ENCODE measurements at places on chromosomes 11 and 22. TPM values are rescaled to one million over a fixed set of nuclear protein-coding genes. Genes with fewer than 3 reads are reported as not detected.

The SAA4 gene
- total RNA-seq, result not detected

The MLC1 gene
- 3.1 TPM for total RNA-seq

The DEUP1 gene
- 0.59 TPM for total RNA-seq

The SLC7A4 gene
- 0.69 TPM for total RNA-seq

The SHISAL1 gene
- 0.99 TPM for total RNA-seq

The GRAP2 gene
- 3.5 TPM for total RNA-seq

The PITPNB gene
- 60.3 TPM for total RNA-seq

The LAYN gene
- 9.6 TPM for total RNA-seq

The GDPD4 gene
- total RNA-seq, result 0.39 TPM

The INSC gene
- 2.3 TPM for total RNA-seq

The CLCF1 gene
- 0.89 TPM for total RNA-seq

The DDB1 gene
- 158 TPM for total RNA-seq

The C11orf16 gene
- total RNA-seq, result not detected

The MS4A4E gene
- 0.49 TPM for total RNA-seq

The LIF gene
- total RNA-seq, result 1.9 TPM

The SEC14L2 gene
- total RNA-seq, result 5.1 TPM

The FSHB gene
- not detected for total RNA-seq

The RCOR2 gene
- total RNA-seq, result 2.1 TPM

The BAIAP2L2 gene
- total RNA-seq, result 0.59 TPM

The OR52N4 gene
- not detected for total RNA-seq

The OMP gene
- not detected for total RNA-seq

The KCNK4 gene
- total RNA-seq, result not detected

The OR10G4 gene
- total RNA-seq, result not detected

The GPHA2 gene
- total RNA-seq, result not detected

The OR52I1 gene
- not detected for total RNA-seq
